Large intestine (tissue), 12 donors: ENCODE measurements at places on chromosomes 2 and 18. TPM values are rescaled to one million over a fixed set of nuclear protein-coding genes. Genes with fewer than 3 reads are reported as not detected.

The SMIM21 gene
- not detected for polyA plus RNA-seq

DNA sequence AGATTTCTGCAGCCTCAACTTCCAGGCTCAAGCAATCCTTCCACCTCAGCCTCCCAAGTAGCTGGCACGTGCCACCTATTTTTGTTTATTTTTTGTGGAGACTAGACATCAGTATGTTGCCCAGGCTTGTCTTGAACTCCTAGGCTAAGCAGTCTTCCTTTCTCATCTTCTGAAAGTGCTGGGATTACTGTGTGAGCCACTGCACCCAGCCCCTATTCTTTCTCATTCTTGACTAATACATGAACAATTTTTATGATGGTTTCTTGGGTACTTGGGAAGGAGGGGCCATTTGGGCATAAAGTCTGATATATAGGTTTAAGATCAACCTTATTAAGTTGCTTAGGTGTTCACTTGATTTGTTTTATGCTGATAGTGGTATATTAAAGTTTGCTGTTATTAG is 26.2 kb downstream of the EPC2 start:
- DNase-seq, result no peak
- H3K27me3 ChIP-seq, result no peaks in the 10 kb centered on the region
- H3K36me3 ChIP-seq, result no peaks in the 10 kb centered on the region
- H3K4me1 ChIP-seq, result no peaks in the 10 kb centered on the region

- peaks cover 38% of the 10 kb centered on the region for H3K36me3 ChIP-seq
- no peak overlapping the region for H3K4me3 ChIP-seq
- DNase-seq, result no peak
- H3K27ac ChIP-seq, result no peak overlapping the region
These were observed 32.6 kb downstream of the ANKMY1 start for GRCh38 chr2:240524963-240525718.

- H3K27me3 ChIP-seq, result no peaks in the 10 kb centered on the region
- peaks cover 27% of the 10 kb centered on the region for H3K4me1 ChIP-seq
- H3K36me3 ChIP-seq, result no peaks in the 10 kb centered on the region
- no peak overlapping the region for H3K4me3 ChIP-seq
- peak; percentile 92 for DNase-seq
These were observed 260.5 kb downstream of the CCDC85A start for GRCh38 chr2:56444339-56444738.

- peaks cover 25% of the 10 kb centered on the region for H3K4me1 ChIP-seq
- peak overlapping the region; percentile 42 for H3K27ac ChIP-seq
These were observed 114.8 kb upstream of the SERTAD2 start for GRCh38 chr2:64768491-64769005.

DNA sequence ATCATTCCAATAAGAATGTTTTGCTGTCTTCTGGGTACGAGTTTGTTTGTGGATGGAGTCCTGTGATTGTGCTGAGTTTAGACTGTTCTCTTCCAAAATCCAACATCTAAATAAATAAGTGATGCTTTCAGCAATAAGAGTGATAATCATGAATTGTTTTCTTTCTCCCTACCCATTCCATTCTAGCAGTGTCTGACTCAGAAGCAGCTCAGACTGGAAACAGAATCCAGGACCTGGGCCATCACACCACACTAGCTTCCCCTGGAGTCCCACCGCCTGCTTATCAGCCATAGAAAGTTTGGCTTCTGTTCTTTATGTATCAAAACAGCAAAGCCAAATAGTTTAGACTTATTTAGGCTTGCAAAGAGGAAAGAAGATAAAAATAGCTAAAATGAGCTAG is 76.4 kb upstream of the CNGA3 start:
- no peak overlapping the region for H3K27ac ChIP-seq
- DNase-seq, result no peak
- H3K4me3 ChIP-seq, result no peak overlapping the region
- H3K36me3 ChIP-seq, result no peaks in the 10 kb centered on the region

The MYO5B gene
- polyA plus RNA-seq, result 52.0 TPM

DNA sequence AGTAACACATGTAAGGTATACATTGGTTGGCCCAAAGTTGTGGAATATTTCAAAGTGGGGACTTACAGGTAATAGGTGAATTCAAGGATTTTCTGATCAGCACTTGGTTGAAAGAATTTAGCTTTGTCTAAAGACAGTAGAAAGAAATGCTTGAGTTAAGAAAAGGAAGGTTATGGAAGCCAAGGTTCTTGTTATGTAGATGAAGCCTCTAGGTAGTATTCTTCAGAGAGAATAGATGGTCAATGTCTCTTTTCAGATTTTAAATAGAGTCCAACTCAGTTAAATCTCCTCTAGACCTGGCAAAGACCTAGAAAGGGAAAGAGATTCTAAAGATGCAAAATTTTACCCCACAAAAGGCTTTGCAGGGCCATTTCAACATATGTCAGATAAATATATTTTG is 157.4 kb downstream of the ANKRD30B start:
- H3K4me3 ChIP-seq, result no peak overlapping the region
- H3K27ac ChIP-seq, result no peak overlapping the region
- no peak for DNase-seq
- no peaks in the 10 kb centered on the region for H3K4me1 ChIP-seq
